Umbilical cord (tissue), 2 donors: ENCODE measurements at places on chromosomes 1 and 21.
A peak's percentile ranks its signal among the peaks of the same experiment; 100 is the strongest.

- DNase-seq: no peak
Measured at GRCh38 chr1:78892260-78892840, 114.2 kb downstream of the ADGRL4 start.

GRCh38 chr1:45493116-45493697 lies 2.2 kb upstream of the TESK2 start:
- peak; percentile 61 for DNase-seq

DNA sequence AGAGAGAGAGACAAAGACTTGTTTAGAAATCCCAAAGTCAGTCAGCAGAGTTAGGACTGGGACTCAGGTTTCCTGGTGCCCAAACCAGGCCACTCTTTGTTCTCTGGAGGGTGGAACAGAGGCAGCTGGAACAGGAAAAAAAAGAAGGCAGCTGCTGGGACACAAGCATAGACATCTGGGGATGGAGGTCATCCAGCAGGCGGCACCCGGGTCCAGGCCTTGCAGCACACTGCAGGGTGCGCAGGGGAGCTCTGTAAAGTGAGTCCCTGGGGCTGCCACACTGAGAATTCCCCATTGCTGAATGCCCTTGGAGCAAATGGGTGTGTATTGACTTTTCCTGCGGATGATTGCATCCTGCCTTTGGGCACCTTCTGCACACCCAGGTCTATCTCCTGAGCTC lies 222.9 kb upstream of the CSF3R start:
- DNase-seq: no peak

- DNase-seq: no peak
Measured at GRCh38 chr1:52857443-52857842, 14.9 kb downstream of the ZYG11A start.

GRCh38 chr1:74714429-74715235 lies 18.2 kb downstream of the CRYZ start:
- DNase-seq: no peak

DNA sequence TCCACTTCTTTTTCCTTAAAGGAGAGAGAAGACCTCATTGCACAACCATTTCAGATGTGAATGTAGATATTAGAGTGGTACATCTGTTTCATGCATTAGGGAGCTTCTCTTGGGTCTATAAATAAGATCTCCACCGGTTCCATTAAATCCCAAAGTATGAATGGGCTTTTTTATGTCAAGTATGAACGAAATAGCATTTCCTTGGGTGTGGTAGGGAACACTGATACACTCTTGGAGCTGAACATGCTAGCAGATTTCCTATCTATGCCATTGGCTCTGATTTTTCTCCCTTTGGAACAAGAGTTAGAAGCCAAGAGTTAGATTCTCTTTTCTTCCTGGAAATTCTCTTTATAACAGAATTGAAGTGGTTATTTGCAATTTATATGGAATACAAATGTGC lies 245.6 kb upstream of the ADAMTS5 start:
- DNase-seq: peak; percentile 69

GRCh38 chr1:28371010-28371377 lies 1.5 kb downstream of the PHACTR4 start:
- no peak for DNase-seq

DNA sequence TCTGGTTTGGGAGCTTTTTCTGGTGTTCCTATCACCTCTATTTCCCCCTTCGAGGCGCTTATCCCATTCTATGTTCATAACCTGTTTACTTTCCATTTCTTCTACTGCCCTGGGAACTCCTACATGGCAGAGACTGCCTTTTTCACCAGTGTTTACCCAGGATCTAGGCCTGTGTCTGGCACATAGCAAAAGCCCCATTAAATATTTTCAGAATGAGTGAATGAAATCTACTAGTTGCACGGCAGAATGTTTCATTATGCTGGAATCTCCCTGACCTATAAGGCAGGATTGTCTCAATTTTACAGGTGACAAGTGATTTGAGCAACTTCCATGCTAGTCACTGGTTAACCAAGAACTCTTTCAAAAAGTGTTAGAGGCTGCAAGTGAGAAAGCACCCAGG lies 70.1 kb downstream of the PGM1 start:
- DNase-seq: no peak

- peak; percentile 86 for DNase-seq
Measured at GRCh38 chr1:63615768-63616420, 22.7 kb downstream of the PGM1 start.

DNA sequence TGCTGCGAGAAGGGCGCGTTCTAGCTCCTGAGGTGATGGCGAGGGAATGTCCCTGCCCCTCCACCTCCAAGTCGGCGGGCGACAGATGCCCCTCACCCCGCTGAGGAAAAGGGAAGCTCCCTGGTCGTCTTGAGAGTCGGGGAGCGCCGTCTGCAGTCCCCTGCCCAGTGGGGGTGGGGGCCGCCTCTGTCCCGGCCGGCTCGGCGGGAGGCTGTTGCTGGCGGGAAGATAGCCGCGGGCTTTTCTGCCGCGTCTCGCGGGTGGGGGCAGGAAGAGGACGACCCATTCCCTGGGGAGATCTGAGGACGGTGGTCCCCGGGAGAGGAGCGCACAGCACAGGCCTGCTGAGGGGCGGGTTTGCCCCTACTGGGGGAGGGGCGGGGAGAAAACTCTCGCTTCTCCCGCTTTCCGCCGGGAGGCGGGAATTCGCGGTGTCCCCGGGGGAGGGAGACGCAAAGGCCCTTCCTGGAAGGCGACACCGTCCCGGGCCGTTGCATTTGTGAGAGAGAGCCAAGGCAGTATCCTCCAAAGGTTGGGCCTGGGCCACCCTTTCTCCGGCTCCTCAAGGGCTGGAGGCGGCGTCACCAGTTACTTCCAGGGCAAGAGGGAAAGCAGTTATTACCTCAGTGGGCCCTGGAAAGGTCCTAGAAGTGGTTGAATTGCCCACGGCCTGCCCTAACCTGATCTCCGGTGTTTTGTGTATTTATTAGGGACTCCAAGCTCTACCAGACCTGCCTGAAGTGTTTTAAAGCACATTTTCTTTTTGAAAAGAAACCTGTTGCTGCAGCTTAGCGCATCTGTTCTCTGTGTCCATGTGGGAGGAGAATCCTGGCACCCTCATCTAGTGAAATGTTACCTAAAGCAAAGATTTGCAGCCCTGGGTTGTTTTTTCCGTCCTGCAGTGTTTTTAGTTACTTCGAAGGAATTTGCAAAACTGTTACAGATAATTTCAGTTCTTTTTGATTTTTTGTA lies 648 bp downstream of the S100PBP start:
- peak; percentile 69 for DNase-seq

GRCh38 chr1:182786223-182786994 lies 3.2 kb upstream of the NPL start:
- peak; percentile 63 for DNase-seq

GRCh38 chr1:53174971-53175913 lies 21.4 kb upstream of the CPT2 start:
- DNase-seq: no peak

DNA sequence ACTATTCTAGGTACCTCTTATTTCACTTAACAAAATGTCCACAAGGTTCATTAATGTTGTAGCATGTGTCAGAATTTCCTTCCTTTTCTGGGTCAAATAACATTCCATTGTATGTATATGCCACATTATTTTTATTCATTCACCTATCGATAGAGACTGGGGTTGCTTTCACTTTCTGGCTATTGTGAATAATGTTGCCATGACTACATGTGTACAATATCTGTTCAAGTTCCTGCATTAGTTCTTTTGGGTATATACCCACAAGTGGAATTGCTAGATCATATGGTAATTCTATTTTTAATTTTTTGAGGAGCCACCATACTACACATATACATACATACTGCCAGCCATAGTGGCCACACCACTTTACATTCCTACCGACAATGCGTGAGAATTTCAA lies 158.4 kb downstream of the ZZZ3 start:
- DNase-seq: no peak

DNA sequence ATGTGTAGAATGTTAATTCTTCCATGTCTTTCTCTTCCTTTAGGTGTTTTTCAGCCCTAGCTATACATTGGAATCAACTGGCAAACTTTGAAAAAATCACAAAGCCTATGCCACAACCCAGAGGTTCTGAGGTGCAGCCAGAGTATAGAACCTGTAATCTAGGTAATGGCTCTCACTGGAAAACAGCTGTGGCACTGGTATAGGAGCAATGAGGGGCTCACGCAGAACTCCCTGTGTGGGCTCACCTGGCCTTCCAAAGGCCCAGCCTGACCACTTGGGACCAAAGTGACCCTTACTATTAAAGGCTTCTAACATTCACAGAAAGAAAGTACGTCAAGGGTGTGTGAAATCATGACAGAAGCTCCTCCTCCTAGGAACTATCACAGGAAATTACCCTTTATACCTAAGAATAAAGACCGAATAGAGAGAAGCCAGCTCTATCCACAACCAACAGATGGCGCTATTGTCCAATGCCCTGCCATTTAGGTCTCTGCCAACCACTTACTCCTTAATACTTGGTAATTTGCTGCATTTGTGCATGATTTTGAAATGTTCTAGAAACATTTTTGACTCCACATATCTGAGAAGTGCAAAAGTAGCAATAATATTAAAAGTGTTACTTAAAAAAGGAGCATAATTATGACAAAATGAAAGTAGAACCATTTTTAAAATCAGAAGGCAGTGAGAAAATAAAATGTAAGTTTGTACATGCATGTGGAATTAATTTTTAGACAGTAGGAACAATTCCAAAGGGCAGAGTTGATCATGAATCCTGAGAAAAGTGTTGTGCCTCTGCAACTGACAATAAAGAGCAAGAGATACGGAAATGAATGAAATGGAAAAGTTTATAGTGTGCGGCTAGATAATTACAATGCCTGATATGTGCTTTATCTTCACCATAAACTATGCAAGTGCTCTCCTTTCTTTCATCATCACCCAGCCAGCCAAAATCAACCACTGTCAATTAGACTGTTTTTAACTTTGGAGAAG lies 93.1 kb upstream of the HAO2 start:
- peak; percentile 57 for DNase-seq
